ENCODE measurements at places on chromosomes 3 and 15.

- no peak for DNase-seq
Measured at GRCh38 chr3:46086083-46086437, 58.8 kb upstream of the XCR1 start.

DNA sequence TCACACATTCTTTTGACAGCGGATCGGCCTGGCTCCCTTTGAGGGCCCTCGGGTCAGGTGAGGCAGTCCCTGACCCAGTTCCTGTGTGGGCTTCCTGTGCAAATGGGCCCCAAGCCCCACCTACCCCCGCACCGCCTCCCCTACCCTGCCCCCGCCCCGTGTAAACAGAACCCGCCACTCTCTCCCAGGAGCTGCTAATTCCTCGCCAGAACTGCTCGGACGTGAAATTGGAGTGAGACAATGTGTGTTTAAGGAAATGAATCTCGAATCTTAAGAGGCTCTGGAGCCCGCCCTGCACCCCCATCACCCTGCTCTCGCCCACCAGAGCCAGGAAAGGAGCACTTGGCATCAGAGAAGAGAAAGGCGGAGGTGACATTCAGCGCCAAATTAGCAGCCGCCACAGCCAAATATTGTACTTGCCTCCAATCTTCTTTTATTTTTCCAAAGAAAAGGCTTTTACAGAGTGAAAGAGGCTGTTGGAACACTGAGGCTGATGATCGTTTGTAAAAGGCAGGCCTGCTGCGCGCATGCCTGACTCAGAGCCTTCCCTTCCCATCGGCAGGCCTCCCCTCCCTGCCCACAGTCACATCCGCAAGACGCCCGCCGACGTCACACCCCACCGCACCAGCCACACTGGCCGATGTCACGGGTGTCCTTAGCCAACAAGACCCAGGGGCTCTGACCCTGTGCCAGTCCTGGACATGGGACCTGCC, 53.1 kb downstream of the CACNA2D2 start:
- no peak for DNase-seq

DNA sequence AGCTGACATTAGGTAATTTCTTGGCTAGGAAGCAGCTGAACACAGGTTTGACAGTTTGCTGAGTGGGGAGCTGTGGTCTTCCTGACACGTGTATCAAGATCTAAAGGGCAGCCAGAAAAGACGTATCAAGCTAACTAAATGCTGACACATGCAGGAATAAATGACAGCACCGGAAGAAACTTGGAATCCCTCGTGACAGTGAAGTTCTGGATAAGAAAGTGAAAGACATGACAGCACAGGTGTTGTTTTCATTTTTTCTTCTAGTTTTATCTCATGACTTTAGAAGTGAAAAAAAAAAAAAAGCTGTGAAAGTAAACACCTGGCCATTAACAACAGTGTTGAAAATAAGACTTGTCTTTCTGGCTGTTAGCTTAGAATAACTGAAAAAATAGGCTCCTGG, 48.7 kb downstream of the FGF7 start:
- DNase-seq = no peak

GRCh38 chr3:41164777-41165176, 34.5 kb upstream of the CTNNB1 start:
- no peak for DNase-seq

GRCh38 chr15:101178931-101179330, 72.9 kb downstream of the CHSY1 start:
- DNase-seq = no peak

- DNase-seq = no peak
Measured at GRCh38 chr3:134251731-134252391, 1.2 kb upstream of the RYK start.

- DNase-seq = no peak
Measured at GRCh38 chr3:151943539-151943938, 70.1 kb downstream of the SUCNR1 start.

DNA sequence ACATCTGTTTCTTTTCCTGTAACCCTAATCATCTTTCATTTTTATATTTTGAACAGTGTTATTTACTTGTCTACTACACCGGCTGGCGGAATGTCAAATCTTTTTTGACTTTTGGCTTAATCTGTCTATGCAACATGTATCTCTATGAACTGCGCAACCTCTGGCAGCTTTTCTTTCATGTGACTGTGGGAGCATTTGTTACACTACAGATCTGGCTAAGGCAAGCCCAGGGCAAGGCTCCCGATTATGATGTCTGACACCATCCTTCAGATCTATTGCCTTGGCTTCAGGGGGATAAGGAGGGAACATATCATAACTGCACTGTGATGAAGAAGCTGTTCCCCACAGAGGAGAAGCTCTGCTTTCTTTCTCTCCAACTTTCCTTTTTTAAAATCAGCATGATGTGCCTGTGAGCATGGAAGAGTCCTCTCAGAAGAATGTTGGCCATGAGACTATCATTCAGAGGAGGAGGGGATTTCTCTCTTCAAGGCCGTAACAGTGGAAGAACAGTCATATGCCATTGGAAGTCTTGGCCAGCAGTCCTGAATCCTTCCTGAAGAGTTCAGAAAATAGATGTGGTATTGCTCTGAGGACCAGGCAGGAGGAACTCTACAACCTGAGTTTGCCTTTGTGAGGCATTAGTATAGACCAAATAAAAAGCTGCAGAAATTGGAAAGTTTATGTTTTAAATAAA, 69.9 kb downstream of the SEC22A start:
- no peak for DNase-seq

GRCh38 chr3:115082260-115082659, 64.8 kb downstream of the ZBTB20 start:
- DNase-seq = no peak

DNA sequence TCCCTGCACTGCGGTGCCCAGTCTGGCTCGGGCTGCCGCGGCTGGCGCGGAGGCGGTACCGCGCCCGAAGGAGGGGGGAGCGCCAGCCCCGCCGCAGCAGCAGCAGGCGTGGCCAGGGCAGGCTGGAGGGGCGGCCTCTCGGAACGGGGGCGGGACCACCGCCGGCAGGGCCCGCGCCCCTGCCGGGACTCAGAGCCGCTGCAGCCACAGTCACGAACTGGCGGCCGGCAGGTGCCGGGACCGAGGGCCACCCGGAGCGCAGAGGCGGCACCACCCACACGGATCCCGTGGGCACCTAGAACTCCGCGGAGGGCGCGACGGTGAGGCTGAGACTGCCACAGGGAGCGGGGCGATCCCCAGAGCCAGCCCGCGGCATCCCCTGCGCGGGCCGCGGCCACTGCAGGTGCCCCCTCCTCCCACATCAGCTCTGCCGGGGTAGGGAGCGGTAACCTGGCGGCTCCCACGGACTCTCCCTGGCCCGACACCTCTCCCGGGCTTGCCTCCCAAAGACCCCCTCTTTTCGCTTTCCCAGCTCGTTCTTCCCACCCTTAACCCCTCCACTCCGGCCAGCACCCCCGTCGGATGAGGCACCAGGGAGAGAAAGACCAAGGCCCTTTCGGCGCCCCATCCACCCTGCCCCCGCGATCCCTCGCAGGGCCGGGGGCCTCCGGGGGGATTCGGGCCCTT, at the start of gene VWA5B2:
VWA5B2 (plus strand) TSS at position 192 of the 687 bp plus-strand sequence. CDS start 944 bp downstream, outside the sequence.
- no peak for DNase-seq

DNA sequence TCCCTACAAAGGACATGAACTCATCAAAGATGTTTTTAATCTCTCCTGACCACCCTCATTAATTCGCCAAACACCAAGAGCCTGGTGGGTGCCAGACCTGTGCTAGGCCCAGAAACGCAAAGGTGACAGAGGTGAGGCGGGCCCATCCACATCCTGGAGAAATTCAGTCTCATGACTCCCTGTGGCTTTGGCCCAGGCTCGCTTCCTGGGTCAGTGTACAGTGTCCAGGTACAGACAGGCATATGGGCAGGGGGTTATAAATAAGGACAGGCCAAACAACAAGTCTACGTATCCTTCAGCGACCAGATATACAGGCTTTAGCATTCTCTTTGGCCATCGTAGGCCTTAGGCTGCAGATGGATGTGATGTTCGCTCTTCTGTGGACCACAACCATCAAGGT, 945 bp upstream of the PLA2G4F start:
- DNase-seq = no peak

- DNase-seq = no peak
Measured at GRCh38 chr15:69997161-69997485, 100.6 kb downstream of the TLE3 start.
